Activated CD8-positive, alpha-beta T cell treated with anti-CD3 and anti-CD28 coated beads, Interleukin-2, amount 10 ng/mL, durations not matched to agents 7 days and 5 days (primary cell): ENCODE measurements at places on chromosomes 12 and 14. TPM values are rescaled to one million over a fixed set of nuclear protein-coding genes. Genes with fewer than 3 reads are reported as not detected.

PRH2 gene
- total RNA-seq = not detected

GLI1 gene
- total RNA-seq = 0.68 TPM

RHOJ gene
- not detected for total RNA-seq

RD3L gene
- not detected for total RNA-seq

FITM1 gene
- 1.4 TPM for total RNA-seq

CEBPE gene
- 0.50 TPM for total RNA-seq

SPIC gene
- not detected for total RNA-seq

NCOR2 gene
- 92.9 TPM for total RNA-seq

LIN52 gene
- total RNA-seq = 15.2 TPM

RBMS2 gene
- total RNA-seq = 4.8 TPM

NANOG gene
- total RNA-seq = not detected

AHNAK2 gene
- total RNA-seq = not detected

SYT1 gene
- total RNA-seq = not detected

CLEC4C gene
- not detected for total RNA-seq

EIF2S3B gene
- total RNA-seq = 2.3 TPM

SLC8A3 gene
- total RNA-seq = not detected

C12orf54 gene
- total RNA-seq = not detected

CYP46A1 gene
- not detected for total RNA-seq

KLRC3 gene
- total RNA-seq = 2.1 TPM

LIN7A gene
- not detected for total RNA-seq

RHEBL1 gene
- total RNA-seq = 9.9 TPM

GLT8D2 gene
- total RNA-seq = not detected

FAM186B gene
- total RNA-seq = 0.18 TPM

SDR9C7 gene
- total RNA-seq = not detected

TSPAN9 gene
- not detected for total RNA-seq

ENDOU gene
- not detected for total RNA-seq
